NCI-H510A treated with DMSO at 0.1 percent for 48 hours (cell line): ENCODE measurements at places on chromosomes 11 and 22.

DNA sequence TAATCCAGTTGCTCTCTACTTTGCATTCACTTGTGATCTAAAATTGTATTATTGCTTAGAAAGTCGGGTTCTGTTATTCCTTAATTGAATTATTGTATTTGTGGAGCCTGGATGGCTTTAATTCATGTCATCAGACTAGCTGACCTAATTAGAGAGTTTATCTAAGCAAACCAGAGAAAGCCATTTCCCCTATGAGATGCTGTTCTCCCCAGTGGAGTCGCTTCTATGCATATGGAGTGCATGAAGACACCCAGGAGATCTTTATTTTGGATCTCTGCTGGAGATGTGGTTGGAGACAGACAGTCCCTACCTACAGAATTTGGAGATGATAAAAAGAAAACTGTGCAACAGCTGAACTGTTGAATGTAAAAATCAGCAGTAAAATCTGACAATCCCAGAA lies 45.2 kb upstream of the MYO18B start:
- DNase-seq: no peak

GRCh38 chr22:46064966-46065666 lies 85.2 kb upstream of the PPARA start:
- no peak for DNase-seq

DNA sequence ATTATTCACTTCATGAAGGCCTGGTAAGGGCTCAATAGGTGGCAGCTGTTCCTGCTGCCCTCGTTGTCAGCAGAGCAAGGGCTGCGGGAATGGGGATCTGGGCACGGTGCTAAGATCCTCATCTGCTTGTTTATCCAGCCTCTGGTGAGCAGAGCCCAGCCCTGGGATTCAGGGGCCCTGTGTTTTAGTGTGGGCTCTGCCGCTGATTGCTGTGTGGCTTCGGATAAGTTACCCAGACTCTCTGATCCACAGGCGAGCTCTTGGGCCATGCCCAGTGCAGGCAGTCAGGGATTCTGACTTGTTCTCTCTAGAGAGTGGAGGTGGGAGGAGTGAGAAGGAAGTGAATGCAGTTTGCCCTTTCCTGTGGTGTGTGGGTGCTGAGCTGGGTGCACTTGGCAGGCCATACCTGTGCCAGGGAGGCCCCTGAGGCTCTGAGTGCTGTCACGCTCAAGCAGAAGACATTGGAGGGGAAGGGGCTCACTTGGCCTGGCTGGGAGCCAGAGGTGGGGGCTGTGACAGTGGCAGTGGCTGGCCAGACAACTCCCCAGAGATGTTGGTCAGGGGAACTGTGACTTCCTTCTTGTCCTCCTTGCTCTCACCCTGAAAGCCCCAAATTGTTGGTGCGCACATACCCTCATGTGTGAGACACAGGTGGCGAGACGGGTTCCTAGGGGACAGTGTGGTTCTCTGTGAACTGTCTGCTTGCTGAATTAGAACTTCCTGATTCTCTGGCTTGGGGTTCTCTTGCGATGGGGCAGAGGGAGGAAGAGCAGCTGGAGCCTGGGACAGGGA lies 43.7 kb downstream of the CD82 start:
- peak; percentile 11 for DNase-seq

DNA sequence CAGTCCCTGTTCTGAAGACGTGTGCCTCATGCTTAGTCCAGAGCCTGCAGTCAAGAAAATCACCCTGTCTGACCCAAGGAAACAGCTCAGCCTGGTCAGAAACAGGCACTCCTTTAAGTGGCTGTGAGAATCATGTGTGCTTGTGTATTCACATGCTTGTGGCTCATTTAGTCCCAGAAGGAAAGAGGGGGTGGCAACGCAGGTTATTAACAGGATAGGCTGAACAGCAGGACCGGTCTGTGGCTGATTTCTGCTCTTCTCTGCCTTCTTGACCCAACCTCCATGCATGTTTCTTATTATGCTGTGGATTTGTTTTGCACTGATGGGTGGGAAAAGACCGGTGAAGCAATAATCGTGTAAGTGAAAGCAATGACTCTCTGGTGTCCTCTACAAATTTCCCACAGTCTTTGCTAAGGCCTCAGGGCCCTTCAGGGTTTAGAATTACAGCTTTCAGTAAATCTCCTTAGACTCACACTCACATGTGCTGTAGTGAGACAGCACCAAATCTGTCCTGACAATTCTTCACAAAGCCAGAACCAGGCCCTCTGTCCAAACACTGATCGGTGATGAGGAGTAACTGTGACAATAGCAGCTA lies 288.1 kb downstream of the ETS1 start:
- DNase-seq: peak; percentile 77

DNA sequence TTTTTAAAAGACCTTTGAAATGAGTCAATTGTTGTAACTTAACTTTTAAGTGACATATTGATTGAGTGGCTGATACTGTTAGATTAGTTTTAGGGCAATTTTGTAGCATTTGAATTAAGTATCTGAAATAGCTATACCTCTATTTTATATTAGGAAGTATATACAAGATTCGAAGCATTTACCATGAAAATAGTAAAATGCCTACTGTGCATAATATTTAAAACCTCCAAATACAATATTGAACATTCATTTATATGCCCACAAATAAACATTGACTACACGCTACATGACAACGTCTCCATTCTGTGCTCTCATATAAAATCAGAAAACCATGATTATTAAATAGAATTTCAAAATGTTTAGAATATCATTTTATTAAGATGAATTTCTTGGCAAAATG lies 14.5 kb downstream of the SOX6 start:
- no peak for DNase-seq

DNA sequence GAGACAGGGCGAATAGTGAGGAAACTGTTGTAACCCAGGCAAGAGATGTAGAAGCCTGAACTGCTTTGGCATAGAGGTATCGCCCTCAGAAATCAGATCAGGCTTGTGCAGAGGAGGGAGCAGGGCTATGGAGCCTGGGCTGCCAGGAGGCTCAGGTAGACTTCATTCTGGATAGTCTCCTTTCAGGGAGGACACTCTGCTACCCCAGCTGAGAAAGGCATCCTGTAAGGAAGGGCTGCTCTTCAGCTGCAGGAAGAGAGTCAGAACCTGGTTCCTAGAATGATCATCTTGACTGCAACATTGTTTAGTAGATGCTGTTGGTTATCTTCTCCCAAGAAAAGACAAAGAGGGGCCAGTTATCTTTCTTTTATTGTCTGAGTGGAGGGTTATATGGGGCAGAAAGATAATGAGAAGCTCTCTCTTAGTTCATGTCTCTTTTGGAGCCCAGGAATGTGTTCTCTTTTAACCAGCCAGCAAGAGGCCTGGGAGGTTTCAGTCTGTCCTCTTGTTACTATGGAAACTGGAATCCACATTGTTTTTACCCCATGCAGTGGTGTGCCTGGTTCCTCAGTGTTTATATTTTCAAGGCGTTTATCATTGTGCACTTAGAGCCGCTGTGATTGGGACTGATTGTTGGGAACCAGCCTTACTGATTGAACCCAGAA lies 95.7 kb downstream of the STIM1 start:
- no peak for DNase-seq

GRCh38 chr11:47409440-47410369 lies 1.3 kb downstream of the SLC39A13 start:
- DNase-seq: no peak

DNA sequence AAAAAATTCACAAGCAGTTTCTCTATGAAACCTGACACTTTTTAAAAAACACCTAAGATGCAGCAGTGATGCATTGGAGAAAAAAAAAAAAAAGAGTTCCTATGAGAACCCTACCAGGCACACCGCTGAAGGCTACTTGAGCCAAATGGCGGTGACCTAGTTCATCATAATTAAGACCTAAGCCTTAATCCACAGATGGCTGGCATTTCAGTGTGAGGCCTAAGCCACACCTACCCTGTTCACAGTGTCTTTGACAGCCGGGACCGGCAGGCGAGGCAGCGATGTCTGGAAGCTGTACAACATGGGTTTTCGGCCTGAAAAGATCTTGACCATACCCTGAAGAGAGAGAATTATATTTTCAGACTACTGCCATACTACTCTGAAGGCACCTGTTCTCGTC lies 38.0 kb downstream of the CPT1A start:
- DNase-seq: no peak

DNA sequence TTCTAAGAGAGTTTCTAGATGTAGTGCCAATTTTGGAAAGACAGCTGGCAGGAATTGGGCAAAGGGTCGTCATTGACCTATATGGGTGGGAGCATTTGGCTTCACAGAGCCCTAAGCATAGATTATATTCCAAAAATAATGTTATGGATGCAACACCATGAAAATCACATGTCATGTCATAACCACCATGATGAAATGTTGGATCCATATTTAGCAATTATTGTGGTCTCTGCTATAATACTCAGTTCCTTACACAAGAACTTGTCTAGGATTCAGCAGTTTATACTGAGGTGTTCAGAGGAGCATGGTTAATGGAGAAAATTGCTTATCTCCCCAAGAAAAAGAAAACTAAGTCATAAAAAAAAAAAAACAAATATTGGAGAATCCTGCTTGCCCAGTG lies 31.6 kb downstream of the NTM start:
- no peak for DNase-seq

DNA sequence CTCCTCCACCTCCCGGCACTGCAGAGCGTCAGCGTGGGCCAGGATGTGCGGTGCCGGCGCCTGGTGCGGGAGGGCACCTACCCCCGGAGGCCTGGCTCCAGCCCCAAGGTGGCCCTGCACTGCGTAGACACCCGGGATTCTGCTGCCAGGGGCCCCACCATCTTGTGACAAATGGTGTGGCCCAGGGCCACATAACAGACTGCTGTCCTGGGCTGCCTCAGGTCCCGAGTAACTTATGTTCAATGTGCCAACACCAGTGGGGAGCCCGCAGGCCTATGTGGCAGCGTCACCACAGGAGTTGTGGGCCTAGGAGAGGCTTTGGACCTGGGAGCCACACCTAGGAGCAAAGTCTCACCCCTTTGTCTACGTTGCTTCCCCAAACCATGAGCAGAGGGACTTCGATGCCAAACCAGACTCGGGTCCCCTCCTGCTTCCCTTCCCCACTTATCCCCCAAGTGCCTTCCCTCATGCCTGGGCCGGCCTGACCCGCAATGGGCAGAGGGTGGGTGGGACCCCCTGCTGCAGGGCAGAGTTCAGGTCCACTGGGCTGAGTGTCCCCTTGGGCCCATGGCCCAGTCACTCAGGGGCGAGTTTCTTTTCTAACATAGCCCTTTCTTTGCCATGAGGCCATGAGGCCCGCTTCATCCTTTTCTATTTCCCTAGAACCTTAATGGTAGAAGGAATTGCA lies 13.5 kb downstream of the TSKU start:
- no peak for DNase-seq

DNA sequence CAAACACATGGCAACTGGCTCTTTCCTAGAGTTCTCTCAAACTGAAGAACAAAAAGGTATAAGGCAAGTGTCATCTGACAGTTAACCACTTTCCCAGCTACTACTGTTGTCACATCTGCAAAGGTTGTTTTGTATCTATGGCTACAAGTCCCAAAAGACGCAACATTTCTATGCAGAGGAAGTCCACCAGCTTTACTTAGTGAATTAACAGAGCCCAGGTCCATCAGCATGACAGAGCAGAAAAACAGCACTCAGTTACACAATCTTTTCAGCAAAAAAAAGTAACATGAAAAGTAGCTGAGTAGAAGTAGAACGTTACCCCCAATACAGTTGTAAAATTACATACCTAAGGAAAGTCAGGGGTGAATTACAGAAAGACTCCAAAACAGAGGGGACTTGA lies 12.1 kb downstream of the CPSF7 start:
- DNase-seq: no peak

DNA sequence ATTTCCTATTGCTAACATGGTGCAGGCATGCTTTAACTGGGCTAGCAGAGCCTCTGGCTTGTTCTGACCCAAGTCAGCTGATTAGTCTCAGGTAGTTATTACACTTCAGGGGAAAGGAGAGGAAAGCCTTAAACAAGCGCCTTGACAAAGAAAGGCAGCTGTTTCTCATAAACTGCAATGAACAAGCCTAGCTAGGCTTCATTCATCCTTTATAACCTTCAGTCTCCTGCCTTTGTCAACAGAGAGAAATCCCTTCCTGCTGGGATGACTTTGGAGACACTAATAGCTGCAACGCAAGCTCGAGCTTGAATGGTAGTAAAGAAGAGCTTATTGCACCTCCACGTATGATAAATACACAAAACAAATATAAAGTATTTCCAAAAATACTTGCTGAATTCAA lies 68.4 kb downstream of the CCDC34 start:
- no peak for DNase-seq

- DNase-seq: peak; percentile 49
Observed at GRCh38 chr22:43293655-43294392, 49.3 kb downstream of the SCUBE1 start.

- no peak for DNase-seq
Observed at GRCh38 chr11:25159341-25159740, 662.5 kb downstream of the LUZP2 start.

- no peak for DNase-seq
Observed at GRCh38 chr11:114088216-114088615, 28.7 kb downstream of the ZBTB16 start.

DNA sequence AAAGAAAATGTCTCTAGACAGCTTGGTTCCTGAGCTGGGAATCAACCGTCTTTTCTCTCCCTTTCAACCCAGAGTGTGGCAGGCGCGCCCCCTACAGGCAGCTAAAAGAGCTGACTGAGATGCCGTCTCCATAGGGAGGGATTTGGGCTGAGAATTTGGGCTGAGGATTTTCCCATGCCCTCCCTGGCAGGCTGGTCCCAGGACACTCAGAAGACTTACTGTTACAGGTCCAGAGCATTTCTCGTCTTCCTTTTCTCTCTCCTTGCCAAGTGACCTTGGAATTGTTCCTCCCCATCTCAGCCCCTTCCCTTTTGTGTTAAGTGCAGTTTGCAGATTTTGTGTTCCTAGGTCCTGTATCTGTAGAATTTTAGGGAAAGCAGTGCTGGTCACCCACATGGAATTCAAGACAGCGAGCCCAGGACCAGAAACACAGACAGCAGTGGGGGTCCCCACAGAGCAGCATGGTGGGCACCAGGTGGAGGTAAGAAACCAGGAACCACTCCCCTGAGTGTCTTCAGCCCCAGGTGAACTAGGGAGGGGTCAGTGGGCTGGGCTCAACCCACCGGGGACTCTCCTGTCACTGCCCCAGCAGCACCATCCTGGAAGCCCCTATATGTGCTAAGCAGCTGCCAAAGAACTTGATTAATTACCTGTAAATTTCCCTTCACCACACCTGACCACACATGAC lies 9.9 kb upstream of the IGLL5 start:
- DNase-seq: peak; percentile 67
